ENCODE measurements at places on chromosomes 1 and 21. TPM values are rescaled to one million over a fixed set of nuclear protein-coding genes. Genes with fewer than 3 reads are reported as not detected.

Gene CFH
- total RNA-seq, result 1.6 TPM

Gene CDC42SE1
- 176 TPM for total RNA-seq

Gene RNPEP
- 63.9 TPM for total RNA-seq

Gene SMYD2
- 24.8 TPM for total RNA-seq

Gene RLF
- total RNA-seq, result 21.4 TPM

DNA sequence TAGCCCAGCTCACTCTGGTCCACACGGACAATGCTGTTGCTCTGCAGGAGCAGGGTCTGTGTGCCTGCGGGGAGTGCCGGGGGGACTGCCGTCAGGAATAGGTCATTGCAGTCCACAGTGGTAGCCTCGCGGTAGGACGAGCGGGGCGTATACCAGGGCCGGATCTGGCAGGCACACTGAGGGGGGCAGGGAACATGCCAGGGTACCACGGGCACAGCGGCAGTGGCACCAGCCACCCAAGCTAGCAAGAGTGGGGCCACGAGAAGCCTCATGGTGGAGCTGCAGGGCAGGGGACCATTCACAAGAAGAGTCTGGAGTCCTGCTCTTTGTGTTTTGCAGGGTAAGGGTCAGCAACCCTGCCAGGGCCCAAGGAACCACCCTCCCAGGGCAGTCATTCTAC is 65.8 kb downstream of the LRRN2 start:
- H3K36me3 ChIP-seq, result no peaks in the 10 kb centered on the region
- no peak overlapping the region for H3K27ac ChIP-seq
- no peak overlapping the region for H3K4me3 ChIP-seq
- H3K4me1 ChIP-seq, result peaks cover 15% of the 10 kb centered on the region
- peaks cover 8% of the 10 kb centered on the region for H3K27me3 ChIP-seq
- no peak for DNase-seq

GRCh38 chr1:109792056-109792831 is 28.5 kb upstream of the EPS8L3 start:
- H3K4me1 ChIP-seq, result peaks cover 44% of the 10 kb centered on the region
- H3K4me3 ChIP-seq, result peak overlapping the region; percentile 22
- H3K27ac ChIP-seq, result peak overlapping the region; percentile 70
- no peaks in the 10 kb centered on the region for H3K27me3 ChIP-seq
- H3K36me3 ChIP-seq, result no peaks in the 10 kb centered on the region
- peak; percentile 79 for DNase-seq

- no peak overlapping the region for H3K4me3 ChIP-seq
- H3K27me3 ChIP-seq, result no peaks in the 10 kb centered on the region
- DNase-seq, result no peak
- H3K36me3 ChIP-seq, result no peaks in the 10 kb centered on the region
These were observed 162.3 kb downstream of the FMN2 start for GRCh38 chr1:240254006-240254405.

DNA sequence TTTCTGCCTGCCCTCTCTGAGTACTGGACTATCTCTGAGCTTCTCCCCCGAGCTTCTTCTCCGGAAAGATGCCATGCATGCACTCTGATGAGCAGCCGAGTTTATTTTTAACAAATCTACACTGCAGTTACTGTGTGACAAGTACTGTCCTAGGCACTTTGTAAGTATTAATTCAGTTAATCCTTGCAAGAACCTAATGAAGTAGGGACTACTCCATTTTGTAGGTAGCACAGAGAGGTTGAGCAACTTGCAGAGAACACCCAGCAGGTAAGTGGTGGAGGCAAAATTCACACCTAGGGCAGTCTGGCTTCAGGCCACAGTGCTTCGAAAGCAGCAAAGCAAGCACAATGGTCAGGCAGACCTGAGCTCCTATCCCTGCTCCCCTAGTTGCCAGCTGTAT is 3.8 kb upstream of the TAL1 start:
- peaks cover 7% of the 10 kb centered on the region for H3K36me3 ChIP-seq
- DNase-seq, result no peak
- H3K4me3 ChIP-seq, result no peak overlapping the region
- H3K27ac ChIP-seq, result no peak overlapping the region
- peaks cover 5% of the 10 kb centered on the region for H3K4me1 ChIP-seq

DNA sequence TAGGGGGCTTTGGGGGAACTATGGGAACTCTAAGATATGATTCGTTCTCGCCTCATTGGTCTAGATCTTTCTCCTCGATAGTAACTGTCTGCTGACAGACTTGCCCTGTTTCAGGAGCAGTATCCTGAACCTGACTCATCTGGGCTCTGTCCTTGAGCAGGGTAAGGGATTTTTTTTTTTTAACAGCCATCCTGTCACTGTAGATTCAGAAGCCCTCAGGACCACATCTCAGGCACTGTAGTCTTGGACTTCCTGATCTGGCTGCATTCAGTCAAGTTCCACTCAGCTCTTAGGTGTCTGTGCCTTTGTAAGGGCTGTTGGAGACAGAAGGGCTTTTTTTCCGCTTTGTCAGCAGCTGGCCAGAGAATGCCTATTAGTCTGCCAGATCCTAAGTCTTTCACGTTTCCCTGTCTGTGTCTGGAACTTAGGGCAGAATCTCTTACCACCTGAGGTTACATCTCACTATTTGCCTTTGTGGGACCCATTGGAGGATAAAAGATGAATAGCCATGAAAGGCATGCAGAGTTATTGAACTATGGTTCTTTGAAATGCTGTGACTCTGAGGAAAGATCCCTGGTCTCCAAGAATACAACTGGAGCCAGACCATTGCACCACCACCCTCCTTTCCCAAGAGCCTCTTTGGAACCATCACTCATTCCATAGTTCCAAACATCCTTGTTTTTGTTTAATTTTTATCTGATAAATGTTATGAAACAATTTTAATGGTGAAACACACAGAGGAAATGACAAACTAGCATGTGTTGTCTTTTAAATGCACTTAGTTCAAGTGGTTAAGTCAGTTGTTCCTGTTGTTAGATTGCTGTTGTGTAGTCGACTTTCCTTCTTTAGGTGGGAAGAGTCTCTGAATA is 49.7 kb upstream of the MACF1 start:
- peaks cover 8% of the 10 kb centered on the region for H3K36me3 ChIP-seq
- peak overlapping the region; percentile 53 for H3K27ac ChIP-seq
- H3K27me3 ChIP-seq, result no peaks in the 10 kb centered on the region
- peaks cover 62% of the 10 kb centered on the region for H3K4me1 ChIP-seq

DNA sequence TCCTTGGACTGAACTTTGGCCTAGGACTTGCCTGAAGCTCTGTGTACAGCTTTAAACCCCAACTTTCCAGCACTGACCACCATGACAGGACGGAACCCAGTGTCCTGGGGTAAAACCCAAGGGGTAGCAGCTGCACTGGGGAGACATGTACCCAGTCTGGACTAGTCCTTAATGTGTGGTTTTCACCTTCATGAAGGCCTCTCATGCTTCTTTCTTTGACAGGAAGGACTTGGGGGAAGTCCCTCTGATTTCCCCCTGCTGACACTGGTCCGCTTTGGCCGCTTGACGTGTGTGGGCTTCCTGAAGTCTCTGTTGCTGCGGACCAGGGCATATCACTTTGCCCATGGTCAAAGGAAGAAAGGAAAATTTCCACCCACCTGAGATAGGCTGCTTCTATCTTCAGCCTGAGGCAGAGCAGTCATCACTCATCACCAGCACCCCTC is 66.3 kb upstream of the PRDX6 start:
- H3K27me3 ChIP-seq, result no peaks in the 10 kb centered on the region
- no peaks in the 10 kb centered on the region for H3K4me1 ChIP-seq
- no peak for DNase-seq
- no peak overlapping the region for H3K27ac ChIP-seq

GRCh38 chr1:95879498-95880050 is 645.6 kb downstream of the RWDD3 start:
- no peaks in the 10 kb centered on the region for H3K36me3 ChIP-seq
- no peak overlapping the region for H3K27ac ChIP-seq
- no peak for DNase-seq
- H3K4me3 ChIP-seq, result no peak overlapping the region
- no peaks in the 10 kb centered on the region for H3K4me1 ChIP-seq
